ENCODE measurements at places on chromosomes 6 and 20.

DNA sequence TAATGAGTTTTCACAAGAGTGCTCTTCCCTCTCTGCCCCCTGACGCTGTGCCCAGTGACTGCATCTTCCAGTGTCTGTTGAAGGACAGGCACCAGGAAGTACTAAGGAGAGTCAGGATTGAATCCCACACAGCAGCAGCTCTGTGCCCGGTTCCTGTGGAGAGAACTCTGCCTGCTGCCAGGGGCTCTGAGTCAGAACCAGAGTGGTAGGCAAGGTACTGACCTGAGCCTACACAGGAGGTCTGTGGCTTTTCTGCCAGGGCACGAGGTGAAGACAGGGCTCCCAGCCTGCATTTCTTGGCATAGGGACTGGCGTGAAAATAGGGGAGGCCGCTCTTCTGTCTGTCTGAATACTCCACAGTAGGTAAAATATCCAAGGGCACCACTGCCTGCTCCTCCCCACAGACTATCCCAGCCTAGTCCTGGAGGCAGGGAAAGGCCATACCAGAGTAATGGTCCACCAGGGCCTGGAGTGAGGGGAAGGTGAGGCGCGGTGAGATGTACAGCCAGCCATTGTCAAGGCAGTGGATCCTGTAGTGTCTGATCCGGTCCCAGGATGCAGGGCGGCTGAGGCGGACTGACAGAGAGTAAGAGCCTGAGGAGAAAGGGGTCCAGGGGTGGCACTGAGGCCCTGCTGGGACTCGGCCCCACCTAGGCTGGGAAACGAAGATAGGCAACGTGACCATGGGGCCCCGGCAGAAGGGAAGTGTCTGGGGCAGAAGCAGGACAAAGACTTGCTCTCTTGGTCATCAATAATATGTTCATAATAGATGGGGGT is 9.4 kb downstream of the RAB5IF start:
- no peak for DNase-seq

GRCh38 chr6:41306187-41306854 is 19.8 kb upstream of the TREM1 start:
- peak; percentile 77 for DNase-seq

GRCh38 chr20:12012241-12013222 is 94.8 kb downstream of the BTBD3 start:
- peak; percentile 78 for DNase-seq

DNA sequence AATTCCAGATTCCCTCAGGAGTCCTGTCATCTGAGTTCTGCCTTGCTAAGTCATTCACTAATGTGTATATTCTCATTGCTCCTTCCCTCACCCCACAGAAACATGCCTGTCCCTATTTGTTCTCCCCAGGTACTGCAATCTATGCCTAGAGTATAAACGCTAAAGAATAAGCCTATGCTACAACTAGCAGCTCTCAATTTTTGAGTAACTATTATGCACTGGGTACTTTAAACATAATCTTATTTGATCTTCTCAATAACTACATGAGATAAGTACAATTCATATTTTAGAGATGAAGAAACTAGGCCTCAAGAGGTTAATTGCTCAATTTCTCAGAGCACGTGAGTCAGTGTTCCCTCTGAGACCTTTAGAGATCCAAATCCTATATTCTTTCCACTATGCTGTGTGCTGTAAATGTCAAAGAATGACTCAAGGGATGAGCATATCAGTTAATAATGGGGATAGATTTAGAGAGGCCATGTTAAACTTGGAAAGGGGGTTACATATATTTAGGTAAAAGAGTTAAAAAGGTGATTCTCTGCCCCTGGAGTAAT is 423.8 kb upstream of the ADGRB3 start:
- no peak for DNase-seq

- DNase-seq = no peak
Measured at GRCh38 chr20:62838128-62838891, 21.5 kb downstream of the COL9A3 start.

DNA sequence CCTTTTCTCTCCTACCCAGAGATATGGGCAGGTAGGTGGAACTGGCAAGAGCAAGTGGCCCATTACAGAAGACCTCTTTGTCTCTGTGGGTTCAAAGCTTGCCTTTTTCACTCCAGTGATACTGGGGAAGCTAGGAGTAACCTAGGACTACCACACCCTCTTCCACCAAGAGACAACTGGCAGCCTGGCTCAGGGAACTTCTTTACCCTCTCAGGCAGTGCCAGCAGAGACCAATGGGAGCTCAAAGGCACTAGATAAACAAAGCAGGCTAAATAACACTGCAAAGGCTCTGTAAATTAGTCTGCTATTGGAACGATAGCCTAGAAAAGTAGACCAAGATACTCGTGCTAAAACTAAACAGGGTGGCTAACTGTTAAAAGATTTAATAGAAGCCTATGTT is 32.1 kb downstream of the ATRN start:
- DNase-seq = no peak

DNA sequence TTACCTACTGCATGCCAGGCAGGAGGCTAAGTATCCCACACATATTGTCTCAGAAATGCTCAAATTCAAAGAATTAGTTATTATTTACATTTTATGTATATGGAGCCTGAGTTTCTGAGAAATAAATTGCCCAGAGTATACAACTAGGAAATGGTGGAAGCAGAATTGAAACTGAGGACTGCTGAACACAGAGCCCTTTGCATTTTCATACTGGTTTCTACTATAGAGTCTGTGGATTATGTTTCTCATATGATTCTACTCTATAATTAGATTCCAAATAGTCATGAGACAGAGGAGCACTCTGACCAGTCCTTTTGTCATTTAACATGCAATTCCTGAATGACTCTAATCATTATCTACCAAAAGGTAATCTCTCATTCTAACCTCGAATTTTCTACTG is 254.3 kb downstream of the LMBRD1 start:
- DNase-seq = no peak

- no peak for DNase-seq
Measured at GRCh38 chr6:117592983-117593759, 9.1 kb downstream of the GOPC start.

DNA sequence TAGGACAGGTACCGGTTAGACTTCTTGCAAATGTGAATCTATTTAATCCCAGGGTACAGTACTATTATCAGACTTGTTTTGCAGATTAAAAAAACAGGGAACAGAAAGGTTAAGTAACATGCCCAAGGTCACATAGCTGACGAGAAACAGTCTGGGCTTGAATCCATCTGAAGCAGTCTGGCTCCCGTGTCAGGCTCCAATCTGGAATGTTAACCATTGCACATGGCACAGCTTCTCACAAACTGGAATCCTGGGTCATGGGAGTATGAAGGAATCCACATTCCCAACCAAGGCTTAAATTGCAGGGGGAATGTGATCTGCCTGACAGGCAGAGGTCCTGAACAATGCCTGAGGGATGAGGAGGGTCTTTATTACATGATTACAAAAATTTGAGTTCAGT is 187.5 kb upstream of the SPTLC3 start:
- no peak for DNase-seq

DNA sequence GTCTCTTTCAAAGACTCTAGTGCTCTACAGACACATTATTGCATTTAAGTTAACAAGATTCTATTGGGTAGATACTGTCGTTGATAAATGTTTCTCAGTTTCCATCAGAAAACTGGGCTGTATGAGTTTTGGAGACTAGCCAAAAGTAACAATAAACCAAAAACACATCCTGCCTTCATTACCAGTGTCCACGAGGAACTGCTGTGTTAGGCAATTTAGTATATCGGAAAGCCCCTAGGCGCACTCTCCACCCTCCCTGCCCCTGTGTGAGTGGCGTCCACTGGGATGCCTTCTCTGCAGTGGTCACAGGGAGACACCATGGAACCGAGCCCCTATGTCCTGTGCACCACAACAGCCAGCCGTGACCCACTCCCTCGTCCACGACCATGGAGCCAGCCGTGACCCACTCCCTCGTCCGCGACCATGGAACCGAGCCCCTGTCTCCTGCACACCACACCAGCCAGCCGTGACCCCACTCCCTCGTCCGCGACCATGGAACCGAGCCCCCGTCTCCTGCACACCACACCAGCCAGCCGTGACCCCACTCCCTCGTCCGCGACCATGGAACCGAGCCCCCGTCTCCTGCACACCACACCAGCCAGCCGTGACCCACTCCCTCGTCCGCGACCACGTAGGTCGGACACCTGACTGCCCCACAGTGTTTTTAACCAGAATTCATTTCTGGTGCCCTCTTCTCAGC is 35.3 kb downstream of the DLL1 start:
- DNase-seq = no peak

DNA sequence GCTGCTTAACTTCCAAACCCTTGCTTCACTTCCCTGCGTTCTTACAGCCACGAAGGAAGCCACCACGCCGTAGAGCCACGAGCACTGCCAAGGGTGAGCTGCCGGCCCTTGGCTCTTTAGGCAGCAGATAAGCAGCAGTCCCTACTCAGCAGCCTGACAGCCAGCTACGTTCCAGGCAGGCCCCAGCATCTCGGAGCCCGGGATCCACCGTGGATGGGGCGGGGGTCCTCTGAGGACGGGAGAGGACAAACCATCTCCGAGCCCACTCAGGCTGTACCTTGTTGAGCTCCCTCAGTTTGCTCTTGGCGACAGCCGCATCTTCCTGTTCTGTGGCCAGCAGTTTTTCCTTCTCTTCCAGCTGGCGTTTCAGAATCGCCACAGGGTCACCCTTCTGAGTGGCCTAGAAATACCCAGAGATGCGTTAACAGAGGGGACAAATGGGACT is 40.5 kb downstream of the RRBP1 start:
- no peak for DNase-seq

DNA sequence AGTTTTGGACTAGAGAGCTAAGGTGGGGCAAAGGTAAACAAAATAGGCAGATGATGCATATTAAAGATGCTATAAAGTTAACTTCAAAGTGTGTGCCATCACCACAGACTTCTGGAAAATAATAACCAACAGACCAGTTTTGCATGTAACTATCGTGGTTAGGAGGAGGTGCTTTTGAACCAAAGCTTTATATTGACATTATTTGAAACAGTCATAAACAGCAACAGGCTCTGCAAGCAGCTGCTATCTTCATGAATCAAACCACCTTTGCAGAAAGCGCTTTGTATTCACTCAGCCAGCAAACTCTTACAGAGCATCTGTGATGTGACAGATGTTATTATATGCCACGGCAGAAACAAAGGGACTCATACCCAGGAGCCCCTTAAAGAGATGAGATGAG is 81.9 kb downstream of the CRYBG1 start:
- DNase-seq = peak; percentile 51

- no peak for DNase-seq
Measured at GRCh38 chr20:2301164-2301622, 5.4 kb downstream of the TGM3 start.

DNA sequence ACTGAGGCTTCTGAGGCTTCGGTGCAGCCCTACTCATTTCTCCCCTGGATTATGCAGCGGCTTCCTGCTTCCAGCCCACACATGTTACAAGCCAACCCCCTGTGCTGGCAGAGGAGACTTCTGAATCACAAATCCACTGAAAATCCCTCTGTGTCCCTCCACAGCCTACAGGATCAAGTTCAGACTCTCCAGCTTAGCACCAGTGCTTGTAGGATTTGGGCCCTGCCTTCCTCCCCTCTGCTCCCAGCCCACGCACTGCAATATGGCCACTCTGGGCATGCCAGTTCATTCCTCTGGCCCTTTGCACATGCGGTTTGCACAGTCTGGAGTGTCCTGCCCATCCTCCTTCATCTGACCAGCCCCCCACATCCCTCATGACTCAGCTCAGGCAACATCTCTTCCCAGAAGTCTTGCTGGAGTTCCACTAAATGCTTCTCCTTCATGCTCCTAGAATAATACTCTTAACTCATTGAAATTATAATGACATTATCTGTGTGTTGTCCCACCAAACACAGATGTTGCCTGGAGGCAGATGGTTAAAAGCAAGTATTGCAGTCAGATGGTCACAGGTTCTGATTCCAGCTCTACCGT is 15.9 kb upstream of the MDGA1 start:
- no peak for DNase-seq

- no peak for DNase-seq
Measured at GRCh38 chr20:24778585-24779031, 170.5 kb upstream of the CST7 start.

GRCh38 chr6:3965071-3965718 is 113.7 kb downstream of the FAM217A start:
- no peak for DNase-seq

DNA sequence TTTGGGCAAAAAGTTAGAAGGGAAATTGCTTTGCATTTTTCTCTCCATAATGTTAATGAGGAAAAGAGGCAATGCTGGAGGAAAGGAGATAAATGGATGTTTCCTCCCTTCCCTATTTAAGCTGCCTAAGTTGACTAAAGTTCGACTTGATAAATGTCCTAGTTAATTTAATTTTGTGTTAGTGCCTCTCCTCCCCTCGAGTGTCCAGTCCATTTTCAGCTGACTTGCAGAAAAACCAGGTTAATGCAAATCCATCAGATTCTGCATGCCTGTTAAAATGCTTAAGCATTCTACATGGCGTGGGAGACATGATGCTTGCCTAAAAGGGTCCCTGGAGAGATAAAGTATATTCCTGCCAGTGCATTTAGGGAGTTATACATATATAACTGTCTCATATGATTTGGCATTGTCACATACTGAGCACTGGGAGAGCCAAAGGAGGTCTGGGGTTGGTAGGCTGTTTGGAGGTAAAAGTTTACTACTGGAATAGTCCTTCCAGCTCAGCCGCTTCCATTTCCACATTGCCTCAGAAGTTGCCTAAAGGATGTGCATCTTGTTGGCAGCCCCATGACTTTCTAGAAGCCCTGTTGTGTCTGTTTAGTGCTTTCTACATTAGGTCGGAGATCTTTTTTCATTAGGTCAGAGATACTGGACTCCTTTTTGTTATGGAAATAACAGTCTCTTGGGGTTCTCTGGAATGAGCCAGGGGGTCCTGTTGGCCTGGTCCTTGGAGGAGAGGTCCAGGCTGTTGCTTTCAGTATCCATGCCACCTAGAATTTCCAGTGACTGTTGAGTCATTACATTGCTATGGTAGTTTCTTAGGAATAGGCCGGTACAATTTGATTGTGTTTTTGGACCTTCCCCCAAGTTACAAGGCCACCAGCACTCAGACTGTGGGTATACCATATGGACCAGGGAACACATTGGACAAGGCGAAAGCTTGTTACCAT is 30.4 kb downstream of the JARID2 start:
- DNase-seq = no peak

- no peak for DNase-seq
Measured at GRCh38 chr20:25230166-25230831, 17.6 kb upstream of the PYGB start.

GRCh38 chr6:82534876-82535275 is 171.3 kb downstream of the TPBG start:
- no peak for DNase-seq

- DNase-seq = peak; percentile 25
Measured at GRCh38 chr6:108165714-108166663, at the start of gene NR2E1. Gene NR2E1 (plus strand): TSS chr6:108166022. CDS start chr6:108166766, 744 bp downstream.
